Esophagus squamous epithelium (tissue), 5 donors: ENCODE measurements at places on chromosomes 12 and 14.

DNA sequence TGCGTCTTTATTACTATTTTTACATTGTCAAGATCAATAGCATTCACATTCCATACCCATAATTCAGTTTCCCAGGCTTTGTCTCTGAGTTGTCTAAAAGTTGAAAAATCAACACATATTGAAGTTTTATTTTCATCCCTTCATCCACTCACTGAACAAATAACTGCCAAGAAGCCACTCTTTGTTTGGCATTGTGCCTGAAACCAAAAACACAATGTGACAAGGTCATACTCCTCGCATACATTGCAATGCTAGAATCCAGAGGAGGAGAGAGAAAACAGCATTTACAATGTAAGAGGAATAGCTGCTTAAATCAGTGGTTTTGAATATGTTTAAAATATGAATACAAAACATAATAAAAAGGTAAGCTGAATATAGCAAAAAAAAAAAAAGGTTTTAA lies 71.8 kb downstream of the CCDC60 start:
- DNase-seq, result no peak
- H3K27ac ChIP-seq, result no peak overlapping the region
- H3K4me1 ChIP-seq, result no peaks in the 10 kb centered on the region
- H3K27me3 ChIP-seq, result no peaks in the 10 kb centered on the region
- H3K4me3 ChIP-seq, result no peak overlapping the region

GRCh38 chr12:51512438-51512837 lies 78.6 kb upstream of the SCN8A start:
- no peaks in the 10 kb centered on the region for H3K36me3 ChIP-seq
- H3K27me3 ChIP-seq, result no peaks in the 10 kb centered on the region
- H3K4me1 ChIP-seq, result no peaks in the 10 kb centered on the region
- no peak overlapping the region for H3K4me3 ChIP-seq
- no peak overlapping the region for H3K27ac ChIP-seq
- DNase-seq, result no peak

- no peaks in the 10 kb centered on the region for H3K4me1 ChIP-seq
- no peak overlapping the region for H3K4me3 ChIP-seq
- no peaks in the 10 kb centered on the region for H3K27me3 ChIP-seq
- no peaks in the 10 kb centered on the region for H3K36me3 ChIP-seq
- no peak for DNase-seq
- no peak overlapping the region for H3K27ac ChIP-seq
These were observed 38.1 kb upstream of the PCED1B start for GRCh38 chr12:47041327-47041726.

GRCh38 chr12:52917800-52918199 lies 12.9 kb upstream of the KRT8 start:
- no peaks in the 10 kb centered on the region for H3K4me1 ChIP-seq
- no peaks in the 10 kb centered on the region for H3K36me3 ChIP-seq
- H3K4me3 ChIP-seq, result no peak overlapping the region

- no peaks in the 10 kb centered on the region for H3K4me1 ChIP-seq
- DNase-seq, result no peak
- no peak overlapping the region for H3K4me3 ChIP-seq
- no peaks in the 10 kb centered on the region for H3K36me3 ChIP-seq
- no peaks in the 10 kb centered on the region for H3K27me3 ChIP-seq
These were observed 101.0 kb upstream of the FLRT2 start for GRCh38 chr14:85428926-85429325.

GRCh38 chr12:131103669-131104462 lies 150.2 kb downstream of the ADGRD1 start:
- peaks cover 3% of the 10 kb centered on the region for H3K4me1 ChIP-seq
- DNase-seq, result no peak
- H3K27ac ChIP-seq, result peak overlapping the region; percentile 17
- no peaks in the 10 kb centered on the region for H3K36me3 ChIP-seq
- H3K27me3 ChIP-seq, result peaks cover 21% of the 10 kb centered on the region

GRCh38 chr12:85457016-85457415 lies 177.0 kb downstream of the ALX1 start:
- H3K27ac ChIP-seq, result no peak overlapping the region
- no peak overlapping the region for H3K4me3 ChIP-seq
- H3K27me3 ChIP-seq, result no peaks in the 10 kb centered on the region
- H3K36me3 ChIP-seq, result no peaks in the 10 kb centered on the region
- no peak for DNase-seq

- no peaks in the 10 kb centered on the region for H3K4me1 ChIP-seq
- H3K36me3 ChIP-seq, result no peaks in the 10 kb centered on the region
- H3K27me3 ChIP-seq, result no peaks in the 10 kb centered on the region
- DNase-seq, result no peak
- no peak overlapping the region for H3K27ac ChIP-seq
These were observed 397.9 kb upstream of the ATP2B1 start for GRCh38 chr12:90106568-90106967.

- H3K27ac ChIP-seq, result no peak overlapping the region
- no peaks in the 10 kb centered on the region for H3K4me1 ChIP-seq
- H3K4me3 ChIP-seq, result no peak overlapping the region
- H3K27me3 ChIP-seq, result no peaks in the 10 kb centered on the region
- DNase-seq, result no peak
- H3K36me3 ChIP-seq, result no peaks in the 10 kb centered on the region
These were observed 157.0 kb upstream of the RBM19 start for GRCh38 chr12:114123108-114123507.

- no peaks in the 10 kb centered on the region for H3K36me3 ChIP-seq
- DNase-seq, result no peak
- no peaks in the 10 kb centered on the region for H3K4me1 ChIP-seq
- no peaks in the 10 kb centered on the region for H3K27me3 ChIP-seq
- no peak overlapping the region for H3K27ac ChIP-seq
These were observed 72.7 kb downstream of the DYRK2 start for GRCh38 chr12:67721248-67721647.

DNA sequence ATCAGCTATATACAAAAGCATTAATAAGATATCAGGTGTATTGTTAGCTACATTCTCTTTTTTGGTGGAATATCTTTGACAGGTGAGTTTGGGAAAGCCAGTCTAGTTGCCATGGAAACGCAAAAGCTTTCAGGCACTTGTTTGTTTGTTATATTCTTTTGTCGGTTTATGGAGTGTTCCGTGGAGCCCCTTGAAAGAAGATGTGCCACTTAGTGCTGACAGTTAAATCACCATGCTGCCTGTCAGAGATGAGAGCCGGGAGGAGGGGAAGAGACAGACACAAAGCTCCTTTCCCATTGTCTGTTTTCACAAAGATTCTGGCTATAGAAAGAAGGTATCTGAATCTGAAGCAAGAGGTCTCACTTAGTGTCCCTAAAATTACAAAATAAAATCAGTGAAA lies 170.8 kb downstream of the SNAPC1 start:
- no peak overlapping the region for H3K4me3 ChIP-seq
- H3K4me1 ChIP-seq, result peaks cover 6% of the 10 kb centered on the region
- H3K36me3 ChIP-seq, result no peaks in the 10 kb centered on the region
- H3K27ac ChIP-seq, result no peak overlapping the region
- DNase-seq, result no peak
- H3K27me3 ChIP-seq, result no peaks in the 10 kb centered on the region

DNA sequence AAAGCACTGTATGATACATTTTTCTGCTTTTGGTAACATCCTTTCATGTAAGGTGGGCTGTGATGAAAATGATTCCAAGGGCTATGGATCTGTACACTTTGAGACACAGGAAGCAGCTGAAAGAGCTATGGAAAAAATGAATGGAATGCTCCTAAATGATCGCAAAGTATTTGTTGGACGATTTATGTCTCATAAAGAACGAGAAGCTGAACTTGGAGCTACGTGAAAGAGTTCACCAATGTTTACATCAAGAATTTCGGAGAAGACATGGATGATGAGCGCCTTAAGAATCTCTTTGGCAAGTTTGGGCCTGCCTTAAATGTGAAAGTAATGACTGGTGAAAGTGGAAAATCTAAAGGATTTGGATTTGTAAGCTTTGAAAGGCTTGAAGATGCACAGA lies 22.1 kb upstream of the SRGAP1 start:
- no peak overlapping the region for H3K27ac ChIP-seq
- no peak for DNase-seq
- no peaks in the 10 kb centered on the region for H3K4me1 ChIP-seq
- H3K27me3 ChIP-seq, result no peaks in the 10 kb centered on the region
- no peaks in the 10 kb centered on the region for H3K36me3 ChIP-seq
- peak overlapping the region; percentile 46 for H3K4me3 ChIP-seq

DNA sequence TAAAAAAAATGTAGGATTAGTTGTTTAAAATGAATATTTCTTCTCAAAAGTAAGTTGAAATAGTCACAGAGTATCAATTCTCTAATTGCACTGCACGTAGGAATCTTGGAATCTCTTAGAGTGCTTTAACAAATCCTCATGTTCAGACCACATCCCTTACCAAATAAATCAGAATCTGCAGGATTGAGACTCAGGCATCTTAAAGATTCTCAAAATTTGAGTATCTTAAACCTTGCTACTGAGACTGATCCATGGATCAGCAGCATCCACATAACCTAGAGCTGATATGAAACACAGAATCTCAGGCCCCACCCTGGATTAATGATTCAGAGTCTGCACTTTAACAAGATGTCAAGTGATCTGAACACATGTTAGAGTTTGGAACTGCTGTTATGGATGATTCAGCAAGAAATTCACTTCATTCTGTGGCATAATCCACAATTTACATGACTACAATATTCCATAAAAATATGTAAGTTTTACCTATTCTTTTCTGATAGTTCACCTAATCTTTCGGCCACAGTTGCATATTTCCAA lies 58.7 kb downstream of the ADAMTS20 start:
- no peak overlapping the region for H3K4me3 ChIP-seq
- H3K4me1 ChIP-seq, result no peaks in the 10 kb centered on the region
- no peaks in the 10 kb centered on the region for H3K36me3 ChIP-seq
- no peaks in the 10 kb centered on the region for H3K27me3 ChIP-seq

- H3K36me3 ChIP-seq, result no peaks in the 10 kb centered on the region
- H3K4me3 ChIP-seq, result no peak overlapping the region
- no peaks in the 10 kb centered on the region for H3K27me3 ChIP-seq
These were observed 401.0 kb downstream of the BTG1 start for GRCh38 chr12:91744597-91744996.

DNA sequence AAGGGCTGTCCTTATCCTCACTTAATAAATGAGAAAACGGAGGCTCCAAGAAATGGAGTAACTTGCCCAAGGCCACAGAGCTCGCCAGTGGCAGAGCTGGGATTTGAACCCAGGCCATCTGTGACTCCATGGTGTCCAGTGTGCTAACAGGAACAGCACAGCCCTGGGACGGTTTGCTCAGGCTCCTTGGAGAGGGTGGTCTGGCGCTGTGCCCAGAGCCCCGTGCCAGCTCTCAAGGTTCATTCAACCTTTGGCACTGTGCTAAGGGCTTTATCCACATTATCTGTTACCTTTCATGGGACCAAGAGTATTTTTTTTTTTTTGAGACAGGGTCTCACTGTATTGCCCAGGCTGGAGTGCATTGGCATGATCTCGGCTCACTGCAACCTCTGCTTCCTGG lies 8.1 kb downstream of the DAO start:
- H3K4me3 ChIP-seq, result no peak overlapping the region
- no peak overlapping the region for H3K27ac ChIP-seq
- H3K36me3 ChIP-seq, result no peaks in the 10 kb centered on the region
- no peak for DNase-seq
- H3K4me1 ChIP-seq, result no peaks in the 10 kb centered on the region

- no peak for DNase-seq
- H3K27me3 ChIP-seq, result no peaks in the 10 kb centered on the region
- H3K4me3 ChIP-seq, result no peak within 1 kb of the TSS
These were observed at the start of gene GZMH for GRCh38 chr14:24609655-24610344. GZMH (minus strand) TSS chr14:24609685; CDS start chr14:24609613, 72 bp downstream.

- no peaks in the 10 kb centered on the region for H3K36me3 ChIP-seq
- no peak for DNase-seq
- H3K4me1 ChIP-seq, result no peaks in the 10 kb centered on the region
- H3K27ac ChIP-seq, result no peak overlapping the region
- no peaks in the 10 kb centered on the region for H3K27me3 ChIP-seq
These were observed 259.6 kb downstream of the CCER1 start for GRCh38 chr12:90695415-90695814.

- H3K27me3 ChIP-seq, result no peaks in the 10 kb centered on the region
- no peak overlapping the region for H3K27ac ChIP-seq
- no peaks in the 10 kb centered on the region for H3K4me1 ChIP-seq
- no peak overlapping the region for H3K4me3 ChIP-seq
These were observed 15.6 kb downstream of the TPH2 start for GRCh38 chr12:71954083-71954778.

DNA sequence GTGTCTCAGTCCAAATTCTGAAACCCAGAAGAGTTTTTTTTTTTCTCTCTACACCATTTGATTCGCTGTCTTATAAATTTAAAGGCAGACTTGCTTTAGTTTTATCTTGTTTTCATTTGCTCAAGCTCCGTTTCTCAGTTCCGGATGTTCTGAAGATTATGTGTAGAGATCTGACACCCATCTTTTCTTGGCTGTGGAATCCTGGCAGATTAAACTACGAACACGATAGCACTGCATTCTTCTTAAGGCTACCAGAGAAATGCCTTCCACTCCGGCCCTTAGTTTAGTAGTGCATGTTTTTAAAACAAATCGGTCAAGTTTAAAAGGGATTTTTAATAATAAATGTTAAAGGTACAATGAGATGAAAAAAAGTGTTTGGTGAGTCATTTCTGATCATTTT lies 106.4 kb downstream of the LMO3 start:
- no peak overlapping the region for H3K27ac ChIP-seq
- no peak overlapping the region for H3K4me3 ChIP-seq
- H3K4me1 ChIP-seq, result no peaks in the 10 kb centered on the region
- DNase-seq, result no peak
- H3K27me3 ChIP-seq, result no peaks in the 10 kb centered on the region
- no peaks in the 10 kb centered on the region for H3K36me3 ChIP-seq
